ENCODE measurements at places on chromosomes 12 and 14.
A peak's percentile ranks its signal among the peaks of the same experiment; 100 is the strongest.

DNA sequence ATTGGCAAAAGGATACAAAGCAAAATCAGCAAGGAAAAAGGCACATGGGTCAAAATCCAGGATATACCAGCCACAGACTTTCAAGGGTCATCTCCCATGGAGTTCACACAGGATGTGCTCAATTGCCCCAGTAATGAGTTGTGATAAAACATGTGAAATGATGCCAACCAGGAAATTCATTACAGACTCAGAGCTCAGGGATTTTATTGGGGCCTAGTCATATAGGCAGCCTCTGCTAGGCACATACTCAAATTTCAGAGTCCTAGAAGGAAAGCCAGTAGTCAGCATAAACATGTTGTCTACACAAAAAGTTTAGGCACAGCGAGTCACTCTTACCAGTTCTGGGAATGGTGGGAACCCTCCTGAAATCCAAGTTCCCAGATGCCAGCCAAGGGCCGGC lies 64.4 kb upstream of the OSBPL8 start:
- no peak for DNase-seq

DNA sequence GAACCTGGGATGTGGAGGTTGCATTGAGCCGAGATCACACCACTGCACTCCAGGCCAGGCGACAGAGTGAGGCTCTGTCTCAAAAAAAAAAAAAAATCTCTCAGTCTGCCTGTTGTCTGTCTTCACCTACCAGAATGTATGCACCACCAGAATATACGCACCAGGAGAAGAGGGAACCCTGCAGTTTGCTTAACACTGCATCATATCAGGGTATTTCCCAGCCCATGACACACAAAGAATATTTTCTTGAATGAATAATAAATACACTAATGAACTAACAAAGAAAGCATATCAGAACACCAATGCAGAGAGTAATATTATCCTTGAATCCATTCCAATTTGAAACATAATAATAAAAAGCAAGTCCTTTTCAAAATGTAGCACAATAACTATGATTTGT lies 44.2 kb upstream of the FOXN3 start:
- no peak for DNase-seq

DNA sequence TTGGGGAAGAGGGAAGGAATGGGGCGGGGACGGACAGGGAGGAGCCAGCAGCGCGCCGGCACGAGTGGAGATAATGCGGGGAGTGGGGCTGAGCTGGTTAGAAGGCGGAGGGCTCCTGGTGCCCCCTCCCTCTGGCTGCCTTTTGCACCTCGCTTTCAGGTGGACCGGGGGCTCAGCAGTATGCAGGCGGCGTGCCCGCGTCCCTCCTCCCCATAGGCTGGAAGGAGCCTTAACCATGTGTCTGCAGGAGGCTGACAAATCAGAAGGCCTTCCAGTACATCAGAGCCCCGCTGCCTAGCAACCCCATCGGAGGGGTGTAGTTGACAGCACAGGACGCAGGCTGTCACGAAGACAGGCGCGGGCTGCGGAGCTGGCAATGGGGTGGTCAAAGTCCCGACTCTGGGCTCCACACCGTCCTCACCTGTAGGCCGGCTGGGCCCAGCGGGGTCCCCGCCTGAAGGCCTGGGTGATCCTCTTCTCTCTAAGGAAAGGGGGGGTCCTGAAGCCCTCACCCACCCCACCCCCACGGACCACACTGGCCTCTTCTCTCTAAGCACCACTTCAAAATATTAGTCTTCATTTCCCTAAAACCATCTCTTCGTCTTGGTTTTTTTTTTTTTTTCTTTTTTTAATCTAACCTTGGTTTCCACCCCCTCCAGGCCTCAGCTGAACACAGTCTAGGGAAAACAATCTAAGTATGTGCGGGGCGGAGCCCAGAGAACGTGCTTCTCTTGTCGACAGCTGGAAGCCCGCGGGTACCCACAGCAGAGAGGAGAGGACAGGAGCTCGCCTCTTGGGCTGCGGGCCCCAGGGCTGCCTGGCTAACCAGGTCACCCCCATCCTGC lies 44.5 kb downstream of the KDM2B start:
- peak; percentile 79 for DNase-seq

- no peak for DNase-seq
Observed at GRCh38 chr14:92670643-92671366, 77.6 kb downstream of the LGMN start.

GRCh38 chr12:3172124-3173007 lies 95.2 kb downstream of the TSPAN9 start:
- no peak for DNase-seq

DNA sequence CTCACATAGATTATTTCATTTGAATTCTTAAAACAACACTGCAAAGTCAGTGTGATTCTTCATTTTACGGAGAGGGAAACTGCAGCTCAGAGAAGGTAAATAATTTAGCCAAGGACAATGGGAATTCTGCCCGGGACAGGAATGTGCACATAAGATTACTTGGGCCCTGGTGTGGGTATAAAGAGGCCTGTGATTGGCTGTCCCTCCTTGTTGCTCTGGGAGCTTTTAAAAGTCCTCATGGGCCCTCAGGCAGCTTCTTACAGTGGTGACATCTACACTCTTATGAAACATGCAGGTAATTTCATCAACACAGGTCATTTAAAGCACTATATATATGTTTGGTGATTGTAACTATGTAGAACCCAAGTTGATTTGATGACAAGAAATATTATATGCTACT lies 100.3 kb downstream of the ESR2 start:
- DNase-seq = no peak

DNA sequence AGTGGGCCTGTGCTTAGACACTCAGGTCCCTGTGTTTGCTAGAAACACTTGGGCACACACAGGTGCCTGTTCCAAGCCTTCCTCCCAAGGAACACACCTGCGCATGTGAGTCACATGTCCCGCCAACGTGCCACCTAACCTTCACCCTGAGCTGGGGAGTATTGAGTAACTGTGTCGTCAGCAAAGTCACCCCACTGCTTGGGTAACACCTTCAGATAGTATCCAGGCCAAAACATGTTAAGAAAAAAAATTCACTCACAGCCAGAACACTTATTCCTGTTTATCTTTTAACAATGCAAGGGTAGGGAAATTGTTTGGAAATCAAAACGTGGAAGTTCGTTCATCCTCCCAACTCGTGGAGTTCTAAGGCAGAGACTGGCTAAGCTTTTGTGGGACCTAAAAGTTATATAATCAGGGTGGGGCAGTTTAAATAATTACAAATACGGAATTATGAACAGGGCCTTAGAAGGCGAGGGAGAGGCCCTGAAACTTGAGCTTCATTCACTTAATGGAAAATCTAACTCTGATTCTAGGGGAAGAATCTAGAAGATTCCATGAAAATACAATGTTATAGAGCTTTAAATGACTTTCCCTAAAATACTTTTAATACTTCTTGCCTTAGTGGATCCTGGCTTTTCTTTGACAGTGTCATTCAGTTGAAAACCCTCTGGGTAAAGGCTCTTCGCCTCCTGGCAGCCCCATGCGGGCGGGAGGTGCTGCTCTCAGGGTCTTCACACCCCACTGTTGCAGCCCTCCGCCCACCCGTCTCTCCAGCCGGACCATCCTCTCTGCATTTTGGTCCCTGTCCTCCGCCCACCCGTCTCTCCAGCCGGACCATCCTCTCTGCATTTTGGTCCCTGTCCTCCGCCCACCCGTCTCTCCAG lies 30.3 kb upstream of the ADIPOR2 start:
- DNase-seq = no peak

- no peak for DNase-seq
Observed at GRCh38 chr12:118136559-118137003, 657 bp downstream of the PEBP1 start.
